ENCODE measurements at places on chromosomes 3 and 15.

GRCh38 chr3:52920841-52921240 lies 23.5 kb upstream of the STIMATE start:
- DNase-seq: no peak

DNA sequence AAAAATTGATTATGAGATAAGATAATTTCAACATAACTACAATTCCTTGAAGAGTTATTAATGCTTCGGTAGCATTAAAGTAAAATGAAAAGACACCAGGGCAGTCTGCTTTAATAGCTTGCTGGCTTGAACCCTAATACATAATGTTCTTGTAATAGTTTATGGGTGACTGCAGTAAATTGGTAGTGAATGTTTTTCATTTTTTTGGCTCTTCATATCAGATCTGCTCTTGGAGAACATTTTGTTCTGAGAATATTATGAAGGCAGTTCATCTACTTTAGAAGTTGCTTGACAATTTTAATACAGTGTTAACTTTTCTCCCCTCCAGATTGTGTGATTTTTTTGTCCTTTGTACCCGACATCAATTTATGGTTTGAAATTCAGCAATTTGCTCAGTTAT lies 128.4 kb downstream of the ZBTB20 start:
- no peak for DNase-seq

DNA sequence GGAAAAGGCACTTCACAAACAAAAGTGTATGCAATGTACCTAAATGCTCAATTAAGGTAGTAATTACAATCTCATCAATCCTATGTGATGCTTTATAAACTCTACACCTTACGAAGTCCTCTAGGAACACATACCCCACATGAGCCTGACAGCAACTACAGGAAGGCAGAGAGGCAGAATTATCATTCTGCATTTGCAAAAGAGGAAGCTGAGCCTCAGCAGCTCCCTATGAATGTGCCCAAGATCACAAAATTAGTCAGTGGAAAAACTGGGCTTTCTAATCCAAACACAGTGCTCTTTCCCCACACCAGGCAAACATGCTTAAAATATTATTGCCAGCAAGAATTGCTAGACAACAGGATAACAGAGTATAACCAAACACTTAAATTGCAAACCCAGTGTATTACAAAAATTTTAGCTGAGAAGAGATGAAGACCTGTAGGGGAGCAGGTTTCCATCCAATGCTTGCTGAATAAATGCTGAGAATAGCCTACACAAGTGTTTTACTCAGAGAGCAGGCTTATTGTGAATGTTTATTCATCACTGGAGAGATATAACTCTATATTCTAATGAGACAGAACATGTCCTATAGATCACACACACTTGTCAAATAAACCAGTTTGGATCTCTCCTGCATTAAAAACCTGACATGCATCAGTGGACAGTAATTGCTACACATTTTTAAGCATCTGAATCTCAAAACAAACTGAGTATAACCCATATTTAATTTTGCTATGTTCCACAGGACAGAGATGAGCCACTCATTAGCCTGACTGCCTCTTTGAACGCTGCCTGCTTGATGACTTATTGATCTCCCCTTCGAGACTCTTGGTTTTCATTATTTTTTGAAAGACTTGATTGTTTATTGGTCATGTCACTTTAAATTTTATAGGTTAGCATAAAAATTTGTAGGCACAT lies 62.2 kb downstream of the PLCH1 start:
- DNase-seq: no peak

DNA sequence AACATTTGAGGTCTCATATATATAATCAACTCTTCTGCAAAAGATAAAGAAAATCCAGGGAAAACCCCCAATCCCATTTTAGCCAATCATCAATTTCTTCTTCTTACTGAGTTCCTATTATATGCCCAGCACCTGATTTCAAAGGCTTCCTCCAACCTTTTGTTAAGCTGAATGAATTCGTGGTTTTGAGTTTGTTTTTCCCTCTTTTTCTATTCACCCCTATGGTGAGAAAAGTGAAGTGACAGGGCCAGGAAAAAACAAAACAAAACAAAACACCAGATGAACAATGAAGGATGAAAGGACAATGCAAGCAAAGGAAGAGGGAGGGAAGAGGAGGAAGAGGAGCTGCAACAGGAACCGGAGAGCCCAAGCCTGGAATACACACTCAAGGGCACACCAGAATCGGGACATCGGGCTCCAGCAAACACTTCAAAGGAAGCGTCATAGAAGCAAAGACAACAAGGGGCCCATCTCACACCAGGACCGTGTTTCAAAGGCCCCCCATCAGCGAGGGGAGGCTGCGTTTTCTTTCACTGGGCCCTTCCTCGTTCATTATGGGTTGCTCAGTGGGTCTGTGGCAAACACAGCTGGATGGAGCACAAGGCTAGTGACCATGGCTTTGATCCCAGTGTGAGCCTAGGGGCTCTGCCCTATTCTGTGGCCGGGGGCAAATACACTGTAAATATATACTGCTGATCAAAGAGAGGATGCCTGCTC lies 50.2 kb downstream of the VGLL4 start:
- DNase-seq: no peak

- no peak for DNase-seq
These were observed 72.0 kb downstream of the HCN4 start for GRCh38 chr15:73296609-73297353.

GRCh38 chr15:65329288-65329983 lies 25.0 kb downstream of the RNU5B-1 start:
- no peak for DNase-seq

DNA sequence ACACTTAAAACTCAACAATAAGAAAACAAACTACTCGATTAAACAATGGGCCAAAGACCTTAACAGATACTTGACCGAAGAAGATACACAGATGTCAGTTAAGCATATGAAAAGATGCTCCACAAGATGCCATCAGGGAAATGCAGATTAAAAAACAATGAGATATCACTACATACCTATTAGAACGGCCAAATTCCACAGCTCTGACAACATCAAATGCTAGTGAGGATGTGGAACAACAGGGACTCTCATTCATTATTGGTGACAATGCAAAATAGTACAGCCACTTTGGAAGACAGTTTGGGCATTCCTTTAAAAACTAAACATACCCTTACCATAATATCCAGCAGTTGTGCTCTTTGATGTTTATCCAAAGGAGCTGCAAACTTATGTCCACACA lies 59.1 kb upstream of the UBE3A start:
- DNase-seq: no peak

DNA sequence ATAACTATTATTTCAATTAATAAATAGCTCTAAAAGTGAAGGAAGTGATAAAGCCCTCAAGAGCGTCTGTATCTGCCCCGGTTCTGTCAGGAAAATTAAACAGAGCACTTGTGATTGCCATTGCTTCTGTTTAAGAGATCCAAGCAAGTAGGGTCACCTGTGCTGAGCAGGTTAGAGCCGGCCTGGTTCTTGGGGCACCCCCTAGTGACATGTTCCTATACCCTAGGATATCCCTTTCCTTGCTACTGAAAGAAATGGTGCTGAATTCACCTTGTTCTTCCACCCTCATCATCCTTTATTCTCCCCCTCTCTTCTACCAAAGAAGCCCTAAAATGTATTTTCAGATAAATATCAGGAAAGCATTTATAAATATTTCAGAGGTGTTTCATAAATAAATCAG lies 323.5 kb downstream of the RORA start:
- no peak for DNase-seq

DNA sequence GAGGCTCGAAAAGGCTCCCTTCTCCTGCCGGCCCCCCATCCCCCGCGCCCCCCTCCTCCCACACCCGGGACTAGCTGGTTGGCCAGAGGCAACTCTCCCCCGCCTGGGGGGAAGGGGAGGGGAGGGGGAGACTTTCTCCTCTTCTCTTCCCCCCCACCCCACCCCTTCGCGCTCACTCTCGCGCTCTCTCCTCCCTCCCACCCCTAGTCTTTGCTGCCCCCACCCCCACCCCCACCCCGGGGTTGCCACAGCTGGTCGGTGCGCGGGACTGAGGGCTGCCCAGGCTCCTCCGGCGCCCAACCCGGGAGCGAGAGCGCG lies 710 bp downstream of the MECOM start:
- DNase-seq: no peak

DNA sequence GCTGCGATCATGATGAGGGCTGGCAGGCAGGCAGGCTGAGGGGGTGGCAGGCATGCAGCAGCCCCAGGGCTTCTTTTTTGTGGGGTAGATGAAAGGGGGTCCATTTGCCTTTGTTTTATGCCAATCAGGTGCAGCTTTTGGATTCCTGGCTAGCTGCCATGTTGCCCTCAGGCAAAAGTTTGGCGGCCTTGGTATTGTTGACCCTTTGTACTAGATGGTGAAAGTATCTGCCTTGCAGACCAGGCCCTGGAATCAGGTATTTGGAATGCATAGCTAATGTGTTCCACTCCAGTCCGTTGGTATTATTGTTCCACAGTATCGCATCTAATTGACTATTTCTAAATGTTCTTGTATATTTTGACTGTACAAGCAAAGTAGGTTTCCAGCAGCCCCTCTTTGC lies 35.0 kb downstream of the EEFSEC start:
- no peak for DNase-seq

DNA sequence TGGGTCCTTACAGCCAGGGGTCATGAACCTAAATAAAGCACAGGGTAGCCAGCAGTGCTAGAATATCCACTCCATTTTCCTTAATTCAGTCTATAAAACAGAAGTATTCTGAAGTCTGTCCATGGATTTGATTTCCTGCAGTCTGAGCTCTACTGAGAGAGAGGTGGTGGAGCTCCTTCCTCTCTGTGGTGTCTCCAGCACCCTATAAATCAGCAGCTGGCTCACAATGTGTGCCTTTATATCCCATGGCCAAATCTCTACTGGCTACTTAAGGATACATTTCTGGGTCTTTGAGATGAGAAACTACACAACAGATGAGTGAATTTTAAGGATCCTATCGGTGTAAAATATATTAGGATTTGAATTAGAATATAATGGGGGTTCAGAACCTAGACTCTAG lies 339.9 kb upstream of the RBMS3 start:
- DNase-seq: no peak

DNA sequence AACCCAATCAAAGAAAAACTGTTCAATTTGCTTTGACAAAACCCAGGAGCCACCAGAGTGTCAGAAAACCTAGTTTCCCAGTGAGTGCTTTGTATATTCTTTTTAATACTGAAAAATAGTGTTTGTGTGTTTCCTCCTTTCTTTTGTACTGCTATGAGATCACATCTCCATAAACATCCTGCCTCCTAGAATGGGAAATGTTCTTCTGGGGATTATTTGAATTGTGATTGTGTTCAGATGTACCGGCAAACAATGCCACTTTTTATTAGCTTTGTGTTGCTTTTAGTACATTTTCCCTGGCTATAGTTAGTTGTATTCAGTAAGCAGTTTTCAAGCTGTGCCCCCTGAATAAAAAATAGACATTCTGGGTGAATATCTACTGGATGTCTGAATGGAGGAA lies 148.0 kb upstream of the NR2E3 start:
- no peak for DNase-seq
